ENCODE measurements at places on chromosomes 12 and 14.

DNA sequence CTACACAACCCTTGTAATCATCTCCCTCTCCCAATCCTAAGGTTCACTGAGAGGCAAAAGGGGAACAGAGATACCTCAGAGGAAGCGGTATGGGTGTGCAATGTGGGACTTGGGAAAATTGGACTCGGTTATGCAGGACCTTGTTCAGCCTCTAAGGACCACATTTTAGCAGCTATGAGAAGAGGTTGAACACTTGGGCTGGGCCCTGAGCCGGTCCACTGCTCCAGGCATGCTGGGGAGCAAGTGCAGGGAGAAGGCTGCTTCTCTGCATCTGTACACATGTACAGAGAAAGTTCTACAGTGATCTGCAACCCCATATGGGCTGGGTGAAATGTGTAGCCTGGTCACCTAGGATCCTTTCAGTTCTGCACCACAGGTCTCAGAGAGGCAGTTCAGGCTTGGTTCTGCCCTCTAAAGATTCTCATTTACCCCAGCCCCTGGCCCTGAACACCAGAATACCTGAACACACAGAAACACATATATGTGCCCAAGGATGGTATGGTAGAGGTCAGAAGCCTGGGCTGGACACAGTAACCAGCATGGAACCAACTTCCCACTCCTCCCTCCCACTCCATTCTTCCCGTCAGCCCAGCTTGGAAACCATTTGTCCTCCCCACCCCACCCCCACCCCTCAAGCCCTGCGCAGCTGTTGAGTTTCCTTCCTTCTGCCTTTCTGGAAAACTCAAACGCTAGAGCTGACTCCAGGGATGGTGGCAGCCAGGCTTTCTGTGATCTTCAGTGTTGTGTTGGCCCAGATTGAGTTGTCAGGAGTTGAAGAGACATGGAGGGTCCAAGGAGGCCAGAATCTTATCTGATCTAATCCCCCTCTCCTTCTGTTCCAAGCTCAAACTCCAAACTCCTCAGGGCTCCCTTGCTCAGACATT is 10.4 kb downstream of the HOXC5 start:
- no peak for DNase-seq

GRCh38 chr12:103768467-103769123 is 72.4 kb downstream of the NT5DC3 start:
- no peak for DNase-seq

GRCh38 chr12:92928421-92928961 is 604 bp downstream of the EEA1 start:
- peak; percentile 35 for DNase-seq

- DNase-seq, result no peak
Observed at GRCh38 chr12:114921781-114922180, 237.8 kb upstream of the TBX3 start.

GRCh38 chr14:75120541-75121291 is 6.1 kb downstream of the NEK9 start:
- DNase-seq, result no peak

GRCh38 chr14:55190906-55191202 is 531 bp downstream of the DLGAP5 start:
- no peak for DNase-seq

GRCh38 chr12:121438905-121439304 is 39.0 kb downstream of the RNF34 start:
- DNase-seq, result no peak

- DNase-seq, result no peak
Observed at GRCh38 chr14:104638927-104639450, 34.4 kb upstream of the TMEM179 start.

- no peak for DNase-seq
Observed at GRCh38 chr12:96034621-96035282, 635 bp downstream of the LTA4H start.

DNA sequence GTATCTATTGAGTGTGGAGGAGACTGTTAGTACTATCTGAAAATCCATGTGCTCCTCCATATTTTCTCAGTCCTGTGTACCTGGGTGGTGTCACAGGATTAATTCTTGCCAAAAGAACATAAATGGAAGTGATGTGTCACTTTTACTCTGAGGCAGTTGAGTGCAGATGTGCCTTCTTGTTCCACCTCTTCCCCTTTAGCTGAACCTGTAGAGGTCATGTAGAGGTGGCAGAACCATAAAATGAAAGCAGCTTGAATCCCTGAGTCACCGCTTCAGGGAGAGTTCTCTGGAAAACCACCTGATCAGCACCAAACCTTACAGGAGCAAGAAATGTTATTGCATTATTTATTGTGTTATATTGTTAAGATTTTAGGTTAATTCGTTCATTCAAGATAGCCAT is 14.7 kb upstream of the SLC25A3 start:
- no peak for DNase-seq

DNA sequence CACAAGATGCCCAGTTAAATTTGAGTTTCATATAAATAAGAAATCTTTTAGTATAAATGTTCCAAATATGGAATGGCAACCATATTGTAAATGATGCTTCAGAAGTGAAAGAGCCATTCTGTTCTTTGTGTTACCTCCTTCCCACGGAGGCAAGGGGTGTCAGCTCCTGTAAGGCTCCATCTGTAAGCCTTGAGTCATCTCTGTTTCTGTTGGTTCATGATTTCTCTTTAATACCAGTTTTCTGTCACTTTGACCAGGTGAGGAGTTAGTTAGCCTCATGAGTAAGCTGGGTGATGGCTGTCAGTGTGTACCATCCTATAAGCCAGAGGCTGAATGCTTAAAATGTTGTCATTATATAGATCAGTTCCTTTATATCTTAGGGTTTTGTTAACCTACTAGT is 61.9 kb downstream of the TMEM30B start:
- DNase-seq, result no peak

DNA sequence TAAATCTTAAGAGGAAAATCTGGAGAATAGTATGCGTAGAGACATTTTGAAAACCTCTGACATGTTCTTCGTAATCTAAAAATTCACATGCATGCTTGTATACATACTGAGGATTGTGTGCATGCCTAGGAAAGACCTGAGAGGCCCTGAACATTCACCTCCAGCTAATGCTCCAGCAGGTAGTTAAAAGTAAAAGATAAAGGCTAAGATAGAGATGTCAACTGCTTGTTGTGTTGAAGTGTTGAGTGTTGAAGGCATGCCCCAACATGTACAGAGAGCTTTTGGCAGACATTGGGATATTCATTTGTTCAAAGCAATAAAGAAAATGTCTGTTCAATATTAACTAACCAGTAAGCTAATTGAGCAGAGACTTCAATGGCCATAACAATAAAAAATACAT is 118.6 kb upstream of the SYT1 start:
- DNase-seq, result no peak

GRCh38 chr14:102221026-102221425 is 81.3 kb downstream of the WDR20 start:
- no peak for DNase-seq

GRCh38 chr12:62166525-62166924 is 93.7 kb upstream of the USP15 start:
- DNase-seq, result no peak

- no peak for DNase-seq
Observed at GRCh38 chr12:43836475-43836989, 651 bp downstream of the TMEM117 start.

DNA sequence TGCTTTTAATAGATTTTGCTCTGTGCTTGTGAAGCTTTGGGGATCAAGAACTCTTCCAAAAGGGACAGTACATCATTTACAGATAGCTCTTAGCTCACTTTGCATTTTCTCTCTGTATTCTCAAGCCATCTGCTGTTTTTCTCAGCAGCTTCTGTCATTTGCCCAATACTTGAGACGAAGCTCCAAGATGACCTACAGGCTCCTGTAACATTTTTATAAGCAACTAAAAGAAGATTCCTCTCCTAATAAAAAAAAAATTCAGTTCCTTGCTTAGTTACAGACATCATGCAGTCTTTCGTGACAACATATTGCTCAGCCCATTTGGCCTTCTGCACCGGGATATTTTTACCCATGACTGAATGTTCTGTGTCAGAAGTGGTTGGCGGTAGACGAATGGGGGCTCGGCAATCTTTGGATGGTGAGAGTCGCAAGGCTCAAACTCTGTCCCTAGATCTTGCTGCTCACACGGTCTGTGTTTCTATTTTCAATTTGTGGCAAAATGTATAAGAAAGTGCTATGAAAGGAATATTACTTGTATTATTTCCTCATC is 215.6 kb downstream of the FSCB start:
- no peak for DNase-seq

- DNase-seq, result no peak
Observed at GRCh38 chr12:65411171-65411570, 132.7 kb downstream of the MSRB3 start.

GRCh38 chr14:92105893-92106142 is 564 bp downstream of the ATXN3 start:
- no peak for DNase-seq

DNA sequence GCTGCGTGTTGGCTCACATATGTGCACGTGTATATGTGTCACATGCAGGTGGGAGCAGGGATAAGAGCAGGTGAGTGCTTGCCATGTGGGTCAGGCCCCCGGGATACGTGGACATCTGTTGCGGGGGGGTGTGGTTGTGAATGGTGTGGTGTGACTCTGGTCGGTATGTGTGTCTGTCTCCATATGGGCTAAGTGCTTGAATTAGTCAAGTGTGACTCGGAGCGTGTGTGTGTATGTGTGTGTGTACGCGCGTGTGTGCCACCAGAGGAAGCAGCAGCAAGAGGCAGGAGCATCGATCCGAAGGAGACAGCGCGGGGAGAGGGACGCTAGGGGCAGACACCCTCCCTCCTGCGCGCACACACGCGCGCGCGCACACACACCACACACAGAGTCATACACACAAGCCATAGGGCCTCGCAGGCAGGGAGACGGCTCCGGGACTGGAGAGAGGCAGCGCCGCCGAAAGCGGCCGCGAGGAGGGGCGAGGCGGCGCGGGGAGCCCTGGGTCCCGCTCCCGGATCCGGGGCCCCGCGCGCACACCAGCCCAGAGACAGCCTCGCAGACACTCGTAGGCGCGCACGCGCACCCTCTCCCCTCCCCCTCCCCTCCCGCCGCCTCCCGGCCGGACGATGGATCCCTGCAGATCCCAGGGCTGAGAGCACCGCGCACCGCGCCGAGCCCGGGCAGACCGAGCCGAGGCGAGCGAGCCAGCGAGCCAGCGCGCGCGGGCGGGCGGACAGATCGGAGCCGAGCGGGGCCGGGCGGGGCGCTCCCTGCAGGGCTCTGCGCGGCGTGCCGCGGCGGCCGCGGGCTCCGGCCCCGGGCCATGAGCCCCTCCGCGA is at the start of gene ASIC1:
ASIC1 (plus strand) TSS at position 597 of the 842 bp plus-strand sequence. CDS start 1,171 bp downstream, outside the sequence.
- peak; percentile 46 for DNase-seq

DNA sequence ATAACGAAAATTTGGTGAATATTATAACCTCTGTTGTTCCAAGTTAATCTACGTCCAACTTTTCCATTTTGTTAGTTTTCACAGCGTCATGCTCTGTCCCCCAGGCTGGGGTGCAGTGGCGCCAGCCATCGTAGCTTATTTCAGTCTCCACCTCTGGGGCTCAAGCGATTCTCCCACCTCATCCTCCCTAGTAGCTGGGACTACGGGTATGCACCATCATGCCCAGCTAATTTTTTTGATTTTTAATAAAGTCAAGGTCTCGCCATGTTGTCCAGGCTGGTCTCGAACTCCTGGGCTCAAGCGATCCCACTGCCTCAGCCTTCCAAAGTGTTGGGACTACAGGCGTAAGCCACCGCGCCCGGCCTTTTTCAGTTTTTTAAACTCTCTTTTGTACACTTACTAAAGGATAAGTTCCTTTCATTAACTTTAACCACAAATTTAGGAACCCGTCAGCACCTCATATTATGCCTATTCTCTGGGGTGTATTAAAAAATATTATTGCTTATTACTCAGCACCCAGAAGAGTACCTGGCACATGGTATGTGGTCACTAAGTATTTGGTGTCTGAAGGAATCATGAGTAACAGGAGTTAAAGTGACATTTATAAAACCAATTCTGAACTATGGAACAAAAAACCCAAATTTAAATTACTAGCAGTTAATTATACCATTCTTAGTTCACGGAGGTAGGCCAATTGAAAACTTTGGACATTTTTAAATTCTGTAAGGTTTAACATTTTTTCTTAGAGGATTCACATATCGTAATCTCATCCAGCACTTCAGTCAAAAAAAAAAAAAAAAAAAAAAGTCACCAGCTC is 925 bp upstream of the MIPOL1 start:
- DNase-seq, result no peak

DNA sequence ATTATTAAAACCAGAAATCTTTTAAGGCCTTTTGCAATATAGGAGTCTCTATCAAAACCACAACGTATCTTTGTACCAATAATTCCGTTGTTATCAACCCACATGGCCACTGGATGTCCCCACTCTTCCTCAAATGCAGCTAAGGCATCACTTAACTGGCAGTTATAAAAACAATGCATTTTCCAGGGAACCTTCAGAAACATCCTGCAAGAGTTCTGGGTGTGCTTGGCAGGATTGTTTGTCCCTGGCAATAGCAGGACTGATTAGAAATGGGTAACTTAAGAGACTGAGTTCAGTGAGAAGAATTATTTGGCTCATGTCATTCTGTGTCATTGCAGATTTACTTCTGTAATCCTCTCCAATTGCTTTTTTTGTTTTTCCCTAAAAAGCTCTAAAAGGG is 112.0 kb downstream of the SLC15A5 start:
- DNase-seq, result no peak

GRCh38 chr12:122867691-122868461 is 28.0 kb downstream of the VPS37B start:
- no peak for DNase-seq

- DNase-seq, result no peak
Observed at GRCh38 chr12:50111395-50111692, 692 bp upstream of the COX14 start.

- no peak for DNase-seq
Observed at GRCh38 chr14:92294506-92294905, 28.5 kb upstream of the SLC24A4 start.

DNA sequence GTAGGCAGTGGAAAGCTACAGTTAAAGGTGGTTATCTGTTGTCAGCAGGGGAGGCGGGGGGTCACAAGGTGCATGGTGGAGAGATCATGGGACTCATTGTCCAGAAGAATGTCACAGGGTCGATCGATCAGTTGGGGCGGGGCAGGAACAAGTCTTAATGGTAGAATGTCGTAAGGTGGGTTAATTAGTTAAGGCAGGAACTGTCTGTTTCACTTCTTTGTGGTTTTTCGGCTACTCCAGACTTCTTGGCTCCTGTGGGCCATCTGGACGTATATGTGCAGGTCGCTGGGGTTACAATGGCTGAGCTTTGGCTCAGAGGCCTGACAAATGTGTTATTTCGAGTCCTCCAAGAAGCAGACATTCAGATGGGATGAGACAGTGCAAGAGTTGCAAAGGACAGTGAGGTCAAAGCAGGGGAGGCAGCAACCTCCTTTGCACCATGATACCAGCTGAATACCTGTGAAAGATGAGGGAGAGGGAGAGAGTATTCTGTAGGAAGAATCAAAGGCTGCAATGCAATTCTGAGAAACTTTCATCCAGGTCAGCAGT is 246.9 kb upstream of the TMEM132C start:
- no peak for DNase-seq

- no peak for DNase-seq
Observed at GRCh38 chr14:32565256-32565655, 236.2 kb downstream of the AKAP6 start.

GRCh38 chr12:8993827-8994226 is 4.5 kb downstream of the KLRG1 start:
- no peak for DNase-seq

Data from stimulated activated CD8-positive, alpha-beta memory T cell treated with anti-CD3 and anti-CD28 coated beads, Interleukin-2, amount 100 ng/mL, for 48 hours (primary cell).